ENCODE measurements at places on chromosomes 16 and 17.

DNA sequence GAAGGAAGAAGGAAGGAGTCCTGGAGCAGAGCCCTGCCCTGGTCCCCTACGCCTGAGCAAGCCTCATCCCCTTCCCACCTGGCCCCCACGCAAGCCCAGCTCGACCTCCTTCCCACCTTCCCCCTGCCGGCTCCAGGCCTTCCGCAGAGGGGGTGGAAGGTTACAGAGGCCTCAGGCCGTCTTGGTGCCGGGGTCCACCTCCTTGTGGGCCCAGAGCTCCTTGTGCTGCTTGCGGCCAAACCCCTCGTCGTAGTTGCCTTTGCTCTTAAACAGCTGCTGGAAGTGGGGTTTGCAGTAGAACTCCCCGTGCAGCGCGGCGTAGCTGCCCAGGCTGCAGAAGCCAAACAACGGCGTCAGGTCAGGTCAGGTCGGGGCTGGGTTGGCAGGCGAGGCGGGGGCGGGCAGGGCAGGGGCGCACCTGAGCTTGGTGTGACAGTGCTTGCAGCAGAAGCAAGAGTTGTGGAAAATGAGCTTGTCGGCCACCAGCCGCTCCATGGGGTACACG lies 1.5 kb downstream of the LIMD2 start:
- no peak for DNase-seq

DNA sequence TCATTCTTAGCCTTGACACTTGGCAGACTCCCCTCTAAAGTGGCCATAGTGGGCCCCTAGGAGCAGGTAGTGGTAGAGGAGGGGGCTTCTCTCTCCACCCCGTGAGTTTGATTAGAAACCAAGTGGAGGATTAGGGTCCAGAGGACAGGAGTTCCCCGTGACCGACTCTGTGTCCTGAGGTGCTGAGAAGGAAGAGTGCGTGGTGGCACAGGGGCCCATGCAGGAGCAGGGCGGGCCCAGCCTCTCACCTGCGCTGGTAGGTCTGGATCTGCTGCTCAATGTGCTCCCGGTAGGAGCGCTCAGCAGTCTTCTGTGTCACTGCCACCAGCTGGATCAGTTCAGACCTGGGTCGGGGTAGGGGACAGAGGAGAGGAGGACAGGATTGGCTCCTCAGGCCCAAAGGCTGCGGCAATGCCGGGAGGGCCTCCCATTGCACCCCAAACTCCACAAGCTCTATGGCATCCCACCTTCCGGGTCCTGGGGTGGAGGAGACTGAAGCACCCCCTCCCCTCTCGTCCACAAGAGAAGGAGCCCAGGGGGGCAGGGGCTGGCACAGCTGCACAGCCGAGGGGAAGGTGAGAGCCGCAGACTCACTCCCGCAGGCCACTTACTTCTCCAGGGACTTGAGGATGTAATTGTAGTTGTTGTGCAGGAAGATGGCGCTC lies 6.2 kb downstream of the ZACN start:
- DNase-seq: no peak

GRCh38 chr16:6341981-6342380 lies 990.7 kb upstream of the RBFOX1 start:
- no peak for DNase-seq

DNA sequence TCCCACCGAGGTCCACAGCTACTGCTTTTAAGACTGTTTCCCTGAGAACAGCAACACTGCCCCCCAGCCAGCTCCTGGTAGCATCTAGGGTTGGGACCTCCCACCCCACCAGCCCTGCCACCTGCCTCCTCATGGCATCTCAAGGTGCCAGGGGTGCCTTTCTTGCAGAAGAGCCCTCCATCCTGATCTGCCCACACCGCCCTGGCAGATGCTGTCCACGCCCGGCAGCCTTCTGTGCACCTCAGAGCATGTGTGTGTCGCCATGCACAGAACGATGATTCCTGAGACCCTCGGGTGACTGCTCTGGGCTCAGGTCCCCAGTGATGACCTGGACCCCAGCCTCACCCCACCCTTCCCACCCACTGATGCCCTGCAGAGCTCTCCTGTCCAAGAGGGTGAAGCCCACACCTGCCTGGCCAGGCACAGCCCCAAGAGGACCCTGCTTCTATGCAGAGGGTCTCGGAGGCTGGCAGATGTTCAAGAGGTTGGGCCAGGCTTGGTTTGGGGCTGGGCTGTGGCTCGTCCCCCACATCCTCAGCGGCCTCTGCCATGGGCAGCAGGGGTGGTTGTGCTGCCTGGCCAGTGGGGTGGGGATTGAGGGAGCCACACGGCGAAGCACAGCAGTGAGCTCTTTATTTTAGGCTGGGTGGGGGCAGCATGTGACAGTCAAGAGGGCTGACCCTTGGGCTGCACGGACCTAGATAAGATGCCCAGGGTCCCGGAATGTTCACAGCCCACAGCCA lies 5.2 kb upstream of the SPATA2L start:
- DNase-seq: no peak

Data from astrocyte of the cerebellum (primary cell).